ENCODE measurements at places on chromosomes 5 and 9. TPM values are rescaled to one million over a fixed set of nuclear protein-coding genes. Genes with fewer than 3 reads are reported as not detected.
A peak's percentile ranks its signal among the peaks of the same experiment; 100 is the strongest.

DNA sequence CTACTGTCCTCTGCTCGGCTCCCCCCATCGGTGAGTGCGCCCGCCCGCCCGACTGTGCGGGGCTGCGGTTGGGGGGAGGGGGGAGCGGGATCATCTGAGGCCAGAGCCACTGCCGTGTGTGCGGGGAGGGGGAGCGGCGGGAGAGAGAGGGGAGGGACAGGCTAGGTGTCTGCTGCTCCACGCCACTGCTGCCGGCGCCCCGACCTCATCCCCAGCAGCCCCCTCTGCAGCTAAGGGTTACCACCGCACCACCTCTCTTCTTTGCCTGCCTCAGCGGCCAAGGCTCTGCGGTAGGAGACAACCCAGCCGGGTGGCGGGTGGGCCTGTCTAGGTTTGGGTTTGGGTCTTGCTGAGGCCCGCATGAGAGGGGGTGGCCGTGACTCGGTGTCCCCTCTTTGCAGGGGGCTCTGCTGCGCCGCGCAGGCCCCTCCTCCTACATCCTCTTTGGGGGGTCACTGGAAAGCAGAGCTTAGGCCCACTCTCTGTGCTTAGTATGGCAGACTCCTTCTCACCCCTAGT lies 670 bp upstream of the PURA start:
- peak; percentile 46 for DNase-seq

GRCh38 chr9:33144551-33144950 lies 22.6 kb downstream of the B4GALT1 start:
- DNase-seq: no peak

GRCh38 chr5:32578363-32578762 lies 7.0 kb upstream of the SUB1 start:
- DNase-seq: no peak

DNA sequence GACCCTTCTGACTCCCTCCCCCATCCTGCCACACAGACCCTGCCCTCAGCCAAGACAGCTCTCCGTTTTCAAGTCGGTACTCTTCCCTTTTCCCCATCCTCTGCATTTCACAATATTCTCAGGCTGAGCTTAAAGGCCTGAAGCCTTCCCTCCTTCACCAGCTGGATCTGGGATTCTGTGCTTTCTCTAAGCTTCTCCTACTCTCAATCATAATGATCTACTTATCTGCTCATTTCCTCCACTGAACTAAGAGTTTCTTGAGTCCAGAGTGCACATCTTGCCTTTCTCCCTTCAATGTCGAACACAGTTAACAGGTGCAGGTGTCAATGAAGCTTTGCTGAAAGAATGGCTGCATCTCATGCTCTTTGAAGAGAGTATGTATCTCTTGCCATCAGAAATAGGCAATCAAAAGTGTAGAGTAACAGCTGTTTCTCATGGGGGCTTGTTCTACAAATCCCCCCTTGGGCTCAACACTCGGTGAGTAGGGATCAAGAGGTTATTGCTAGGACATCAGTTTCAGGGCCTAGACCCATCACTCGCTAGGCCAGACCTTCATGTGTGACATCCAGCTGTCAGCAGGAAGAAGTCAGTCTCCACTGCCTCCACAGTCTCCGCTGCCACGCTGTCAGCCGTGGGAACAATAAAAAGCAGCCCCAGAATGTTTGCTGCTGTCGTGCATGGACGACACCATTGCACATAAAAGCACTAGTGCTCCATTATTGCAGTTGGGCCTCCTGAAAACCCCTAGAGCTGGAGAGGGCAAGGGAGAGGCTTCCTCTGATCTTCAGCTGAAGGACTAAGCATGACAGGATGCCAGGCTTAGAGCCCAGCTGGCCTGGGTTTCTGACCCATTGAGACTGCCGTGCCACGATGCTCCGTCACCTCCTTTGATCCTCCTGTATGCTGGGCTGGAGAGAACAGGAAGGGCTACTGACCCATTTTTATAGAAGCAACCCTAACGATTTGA lies 23.7 kb downstream of the TRAF1 start:
- no peak for DNase-seq

GRCh38 chr9:76198336-76198735 lies 195.9 kb downstream of the RFK start:
- DNase-seq: no peak

DNA sequence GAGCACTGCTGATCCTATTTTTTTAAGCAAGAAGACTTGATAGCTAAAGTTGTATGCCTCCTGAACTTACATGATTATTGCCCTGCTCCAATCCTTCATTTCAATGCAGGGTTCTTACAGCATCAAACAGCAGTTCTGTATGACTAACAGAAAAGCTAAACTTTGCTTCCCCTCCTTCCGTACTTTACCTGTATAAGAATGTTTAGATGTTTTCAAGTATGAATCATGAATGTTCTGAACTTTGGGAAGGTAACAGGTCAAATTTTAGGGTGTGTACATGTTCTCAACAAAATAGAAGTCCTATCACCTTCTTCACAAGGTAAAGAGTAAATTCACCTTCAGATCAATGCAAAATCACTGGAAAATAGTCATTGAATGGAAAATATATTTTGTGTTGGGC lies 972.6 kb upstream of the SEMA6A start:
- no peak for DNase-seq

DNA sequence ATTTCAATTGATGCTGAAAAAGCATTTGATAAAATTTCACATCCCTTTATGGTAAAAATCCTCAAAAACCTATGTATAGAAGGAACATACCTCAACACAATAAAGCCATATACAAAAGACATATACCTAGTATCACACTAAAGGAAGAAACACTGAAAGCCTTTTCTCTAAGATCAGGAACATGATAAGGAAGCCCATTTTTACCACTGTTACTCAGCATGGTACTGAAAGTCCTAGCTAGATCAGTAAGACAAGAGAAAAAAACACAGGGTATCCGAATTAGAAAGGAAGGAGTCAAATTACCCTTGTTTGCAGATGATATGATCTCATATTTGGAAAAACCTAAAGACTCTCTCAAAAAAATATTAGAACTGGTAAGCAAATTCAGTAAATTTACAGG lies 350.2 kb upstream of the PDE4D start:
- DNase-seq: no peak

- DNase-seq: no peak
Observed at GRCh38 chr5:67133776-67134175, 62.8 kb downstream of the CD180 start.

DNA sequence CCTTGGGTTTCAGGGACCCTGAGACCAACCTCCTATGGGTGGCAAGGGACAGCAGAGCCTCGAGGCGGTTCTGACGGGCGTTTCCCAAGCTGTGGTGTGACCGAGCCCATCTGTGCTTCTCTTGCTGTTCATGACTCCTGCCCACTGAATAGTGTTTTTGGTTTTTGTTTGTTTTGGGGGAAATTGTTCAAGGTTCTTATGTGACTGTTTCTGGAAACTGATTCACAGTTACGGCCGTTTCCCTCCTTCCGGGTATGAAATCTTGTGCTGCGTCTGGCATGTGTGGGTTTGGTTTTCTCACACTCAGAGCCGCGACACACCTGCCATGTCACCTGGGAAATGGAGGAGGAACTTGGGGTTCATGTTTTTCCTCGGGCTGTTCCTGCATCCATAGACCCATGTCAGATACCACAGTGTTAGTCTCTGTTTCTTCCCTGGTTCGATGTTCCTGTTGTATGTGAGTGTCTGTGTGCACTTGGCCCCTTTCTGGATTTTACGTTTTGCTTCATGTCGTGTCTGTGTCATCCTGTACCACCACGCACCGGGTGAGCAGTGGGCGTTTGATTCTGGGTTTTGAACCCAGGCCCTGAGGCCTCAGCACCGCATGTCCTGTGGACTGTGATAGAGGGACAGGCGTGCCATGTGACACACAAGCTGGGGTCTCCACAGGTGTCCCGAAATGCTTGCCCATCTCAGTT lies 28.8 kb downstream of the FBXW5 start:
- no peak for DNase-seq

GRCh38 chr5:62385816-62386400 lies 17.8 kb downstream of the DIMT1 start:
- DNase-seq: no peak

GRCh38 chr9:7974335-7974960 lies 174.9 kb upstream of the DMAC1 start:
- DNase-seq: no peak

DNA sequence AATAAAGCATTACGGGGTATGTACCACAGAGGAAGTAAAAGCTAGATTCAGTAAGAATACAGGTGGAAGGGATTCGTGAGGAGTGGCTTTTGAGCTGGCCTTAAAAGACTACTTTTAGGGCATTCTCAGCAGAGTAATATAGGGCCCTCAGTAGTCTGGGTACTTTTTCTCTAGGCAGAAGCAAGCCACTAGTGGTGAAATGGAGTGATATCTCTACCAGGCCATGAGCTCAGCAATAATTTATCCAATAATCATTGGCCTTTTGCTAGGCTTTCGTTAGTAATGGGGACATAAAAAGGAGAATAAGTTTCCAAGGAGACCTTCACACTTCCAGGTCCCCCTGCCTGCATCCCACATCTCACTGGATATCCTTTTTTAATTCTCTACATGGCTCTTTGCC lies 1.7 kb downstream of the POLR3G start:
- DNase-seq: no peak

DNA sequence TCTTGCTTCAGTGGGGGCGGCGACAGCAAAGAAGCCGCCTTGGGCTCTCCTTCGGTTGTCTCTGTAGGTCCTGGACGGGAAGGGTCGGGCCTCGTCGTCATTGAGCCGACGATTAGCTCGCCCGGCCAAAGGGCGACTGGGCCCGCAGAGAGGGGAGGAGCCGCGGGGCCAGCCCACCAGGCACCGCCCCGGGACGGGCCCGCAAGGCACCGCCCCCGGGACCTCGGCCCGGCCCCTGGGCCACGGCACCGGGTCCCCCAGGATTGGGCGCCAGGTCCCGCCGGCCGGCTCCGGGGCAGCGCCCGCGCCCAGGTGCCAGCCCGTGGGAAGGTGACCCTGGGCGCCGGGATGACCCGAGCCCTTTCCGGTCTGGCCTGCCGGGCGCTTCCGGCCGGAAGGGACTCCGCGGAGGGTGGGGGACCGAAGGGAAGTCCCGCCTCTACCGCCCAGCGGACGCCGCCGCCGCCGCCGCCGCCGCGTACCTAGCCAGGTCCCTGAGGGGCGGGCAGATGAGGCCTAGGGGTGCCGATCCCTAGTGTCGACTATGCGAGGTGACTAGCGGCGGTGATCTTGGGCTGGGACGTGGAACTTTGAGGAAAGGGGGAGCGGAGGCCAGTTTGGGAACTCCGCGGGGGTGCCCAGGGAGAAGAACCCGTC lies at the start of the genes GBA2 and RGP1:
GBA2 (minus strand) TSS at position 371 of the 657 bp plus-strand sequence. CDS start 524 bp downstream, outside the sequence.
RGP1 (plus strand) TSS at position 430 of the 657 bp plus-strand sequence. CDS start 469 bp downstream, outside the sequence.
- peak; percentile 92 for DNase-seq

- no peak for DNase-seq
Observed at GRCh38 chr9:38423973-38424843, at the start of gene IGFBPL1. Gene IGFBPL1 (minus strand): TSS chr9:38424454. CDS start chr9:38424424, 30 bp downstream.

DNA sequence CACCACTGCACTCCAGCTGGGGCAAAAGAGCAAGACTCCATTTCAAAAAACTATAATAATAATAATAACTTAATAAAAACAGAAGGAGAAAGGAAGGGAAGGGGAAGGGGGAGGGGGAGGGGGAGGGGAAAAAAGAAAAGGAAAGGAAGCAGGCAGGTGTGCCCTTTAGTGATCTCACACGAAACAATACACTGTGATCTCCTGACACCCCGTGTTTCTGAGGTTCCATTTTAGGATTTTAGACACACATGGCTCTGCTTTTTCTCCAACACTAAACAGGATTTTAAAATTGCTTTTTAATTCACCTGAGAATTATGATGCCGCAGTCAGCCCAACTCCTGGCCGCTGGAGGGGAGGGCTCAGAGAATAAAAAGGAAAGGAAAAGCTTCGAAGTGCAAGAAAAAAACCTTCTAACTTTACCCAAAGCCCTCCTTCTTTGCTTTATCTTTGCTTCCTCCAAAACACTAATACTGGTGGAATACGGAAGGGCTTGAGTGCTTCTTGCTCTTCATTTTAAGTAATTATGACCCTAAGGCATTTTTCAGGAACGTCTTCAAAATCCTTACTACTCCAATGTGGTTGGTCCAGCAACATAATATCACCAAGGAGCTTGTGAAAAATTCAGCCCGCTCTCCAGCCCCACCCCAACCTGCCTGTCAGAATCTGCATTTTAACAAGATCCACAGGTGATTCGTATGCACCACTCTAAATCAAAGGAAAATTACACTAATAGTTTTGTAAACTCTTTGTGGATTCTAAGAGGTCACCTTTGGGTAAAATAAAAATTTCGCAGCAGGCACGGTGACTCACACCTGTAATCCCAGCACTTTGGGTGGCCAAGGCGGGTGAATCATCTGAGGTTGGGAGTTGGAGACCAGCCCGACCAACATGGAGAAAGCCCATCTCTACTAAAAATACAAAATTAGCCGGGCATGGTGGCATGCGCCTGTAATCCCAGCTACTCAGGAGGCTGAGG lies 66.0 kb downstream of the MYO10 start:
- DNase-seq: no peak

DNA sequence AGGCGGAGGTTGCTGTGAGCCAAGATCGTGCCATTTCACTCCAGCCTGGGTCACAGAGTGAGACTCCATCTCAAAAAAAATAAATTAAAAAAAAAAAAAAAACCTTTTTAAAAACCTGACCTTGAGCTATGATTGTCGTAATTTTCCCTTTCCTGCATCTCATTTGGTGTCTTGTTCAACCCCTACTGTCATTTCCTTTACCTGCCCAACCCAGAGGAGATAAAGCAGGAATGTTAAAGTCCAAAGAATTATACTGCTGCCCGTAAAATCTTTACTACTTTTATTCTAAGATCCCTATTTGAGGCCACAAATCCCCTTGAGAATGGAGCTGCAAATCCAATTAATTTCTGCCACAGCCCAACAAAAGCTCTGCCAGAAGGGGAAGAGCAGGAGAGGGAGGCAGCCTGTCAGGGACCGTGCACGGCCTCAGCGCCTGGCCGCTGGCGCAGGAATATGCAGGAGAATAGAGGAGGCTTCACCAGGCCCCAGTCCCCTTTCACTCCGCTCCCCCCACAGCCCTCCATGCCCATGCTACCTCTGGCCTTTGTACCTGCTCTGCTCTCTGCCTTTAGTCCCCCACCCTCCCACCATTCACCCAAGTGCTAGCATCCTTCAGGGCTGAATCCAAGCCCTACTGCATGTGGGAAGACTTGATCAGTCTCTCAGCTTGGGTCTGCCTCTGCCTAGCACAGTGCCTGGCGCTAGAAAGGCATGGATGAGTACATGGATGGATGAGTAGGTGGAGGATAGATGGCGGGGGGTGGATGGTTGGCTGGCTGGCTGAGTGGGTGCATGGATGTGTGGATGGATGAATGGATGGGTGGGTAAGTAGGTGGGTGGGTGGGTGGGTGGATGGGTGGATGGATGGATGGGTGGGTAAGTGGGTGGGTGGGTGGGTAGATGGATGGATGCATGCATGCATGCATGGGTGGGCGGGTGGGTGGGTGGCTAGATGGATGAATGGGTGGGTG lies 99.8 kb upstream of the SARDH start:
- no peak for DNase-seq

LHX6 gene
- total RNA-seq: 0.86 TPM

FOXD4L5 gene
- 0.12 TPM for total RNA-seq

NDUFS6 gene
- total RNA-seq: 14.4 TPM

CNTNAP3 gene
- 0.98 TPM for total RNA-seq

OMD gene
- total RNA-seq: 2.4 TPM

PCDHGB5 gene
- 4.7 TPM for total RNA-seq

FOXI1 gene
- not detected for total RNA-seq

PCDHAC1 gene
- 1.7 TPM for total RNA-seq

GALNT12 gene
- 10.4 TPM for total RNA-seq

UBTD2 gene
- 12.9 TPM for total RNA-seq

GPR21 gene
- total RNA-seq: 0.55 TPM

TUSC1 gene
- 6.6 TPM for total RNA-seq

TIFAB gene
- total RNA-seq: 0.21 TPM

GRAMD2B gene
- 6.3 TPM for total RNA-seq

MARVELD2 gene
- total RNA-seq: 17.3 TPM

ISL1 gene
- total RNA-seq: 6.8 TPM

REEP5 gene
- total RNA-seq: 71.1 TPM

All from pancreas (tissue), 10 donors.